Stimulated activated CD8-positive, alpha-beta memory T cell treated with anti-CD3 and anti-CD28 coated beads, Interleukin-4, amount 100 ng/mL, for 24 hours (primary cell): ENCODE measurements at places on chromosomes 16 and 17.

GRCh38 chr17:76054112-76054476, 18.2 kb downstream of the SRP68 start:
- DNase-seq: no peak

DNA sequence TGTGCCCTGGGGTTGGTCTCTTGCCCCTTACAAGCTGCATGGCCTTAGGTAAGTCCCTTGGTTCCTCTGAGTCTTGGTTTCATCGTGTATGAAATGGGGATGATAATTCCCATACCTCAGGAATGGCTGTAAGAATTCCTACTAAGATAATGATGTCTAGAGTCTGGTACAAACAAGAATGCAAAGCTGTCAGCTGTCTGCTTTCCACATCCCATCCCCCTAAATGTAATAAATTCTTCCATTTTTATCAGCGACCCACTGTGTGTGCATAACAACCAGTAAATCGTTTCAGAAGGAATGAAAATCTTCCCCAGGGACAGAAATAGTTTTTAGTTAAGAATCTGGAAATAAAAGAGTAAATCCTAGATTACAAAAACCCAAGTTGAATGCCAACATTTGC, 95.4 kb downstream of the CPPED1 start:
- DNase-seq: no peak

DNA sequence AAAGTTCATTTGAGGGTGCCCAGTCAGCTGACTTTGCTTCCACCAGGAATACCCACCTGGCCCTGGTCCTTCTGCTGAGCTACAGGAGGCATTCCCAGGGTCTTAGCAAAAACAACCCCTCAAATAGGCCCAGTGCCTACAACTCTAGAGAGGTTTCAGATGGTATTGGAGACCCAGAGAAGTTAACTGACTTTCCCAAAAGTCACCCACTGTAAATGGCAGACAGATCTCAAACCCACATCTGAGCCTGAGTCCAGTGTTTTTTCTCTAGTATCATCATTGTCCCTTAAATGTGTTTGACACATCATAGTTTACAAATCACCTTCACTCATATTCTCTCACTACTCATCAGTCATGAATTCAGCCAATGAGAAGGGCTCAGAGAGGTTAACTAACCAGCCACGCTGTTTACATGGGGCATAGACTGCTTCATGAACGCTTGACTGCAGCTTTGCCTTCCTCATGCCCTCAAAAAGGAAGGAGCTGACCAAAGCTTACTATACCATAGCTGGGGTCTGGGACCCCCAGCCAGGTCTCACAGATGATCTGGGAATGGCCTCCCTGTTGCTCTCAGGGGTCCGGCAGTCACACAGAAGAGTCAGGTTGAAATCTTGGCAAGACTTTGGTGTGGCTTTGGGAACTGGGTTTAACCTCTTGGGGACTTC, 3.7 kb downstream of the PHOSPHO1 start:
- no peak for DNase-seq

GRCh38 chr17:36671144-36671543, 69.8 kb downstream of the MRM1 start:
- no peak for DNase-seq

DNA sequence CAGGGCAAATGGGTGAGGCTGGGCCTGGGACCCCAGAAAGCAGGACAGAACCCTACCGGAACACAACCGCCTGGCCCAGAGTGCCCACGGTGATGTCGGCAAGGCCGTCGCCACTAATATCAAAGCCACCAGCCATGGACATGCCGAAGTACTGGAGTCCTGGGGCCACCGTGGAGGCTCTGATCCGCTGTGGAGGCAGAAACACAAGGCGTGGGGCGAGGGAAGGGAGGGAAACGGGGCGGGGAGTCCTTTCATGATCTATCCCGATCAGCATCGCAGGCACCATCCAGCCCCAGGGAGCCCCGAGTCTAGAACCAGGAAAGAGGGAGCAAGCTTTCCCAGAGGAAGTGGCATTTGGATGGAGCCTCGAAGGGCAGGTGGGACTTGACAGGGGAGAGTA, 26.6 kb downstream of the HASPIN start:
- no peak for DNase-seq

DNA sequence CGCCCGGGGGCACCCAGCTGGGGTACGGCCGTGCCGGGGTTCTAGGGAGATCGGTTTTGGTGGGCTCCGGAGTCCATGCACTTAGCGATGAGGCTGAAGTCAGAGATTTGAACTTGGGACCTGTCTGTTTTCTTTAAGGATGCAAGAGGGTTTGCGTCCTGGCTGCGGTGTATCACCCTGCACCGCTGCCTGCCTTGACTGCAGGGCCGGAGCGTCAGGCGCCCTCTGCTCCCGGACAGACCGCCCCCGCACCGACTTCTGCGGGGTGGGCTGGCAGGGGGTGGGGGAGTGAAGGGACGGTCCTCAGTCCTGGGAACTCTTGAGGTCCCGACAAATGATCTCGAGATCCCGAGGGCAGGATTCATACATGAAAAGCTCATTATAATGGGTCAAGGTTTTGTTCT, 701 bp downstream of the PDP2 start:
- no peak for DNase-seq

DNA sequence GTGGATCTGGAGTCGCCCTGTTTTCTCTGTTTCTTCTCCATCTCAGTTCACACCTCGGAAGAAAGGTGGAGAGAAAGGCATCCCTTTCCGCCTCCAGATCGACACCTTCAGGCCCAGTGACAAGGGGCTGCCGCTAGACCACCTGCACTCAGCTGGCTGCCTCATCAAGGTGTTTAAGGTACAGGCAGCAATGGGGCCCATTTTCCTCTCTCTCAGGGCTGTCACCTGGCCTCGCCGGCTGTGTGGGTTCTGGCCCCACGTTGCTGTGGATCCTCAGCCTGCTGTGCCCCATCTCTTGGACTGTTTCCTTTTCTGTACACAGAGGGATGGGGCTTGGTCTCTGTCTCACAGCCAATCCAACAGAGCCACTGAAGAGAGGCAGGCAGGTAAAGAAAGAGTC, 17.4 kb upstream of the STAC2 start:
- DNase-seq: no peak

GRCh38 chr16:27819356-27819755, 244.2 kb downstream of the GSG1L start:
- no peak for DNase-seq

- DNase-seq: no peak
These were observed 477.1 kb downstream of the TOX3 start for GRCh38 chr16:52069866-52070265.

- DNase-seq: no peak
These were observed 117.3 kb upstream of the CACNG5 start for GRCh38 chr17:66717641-66718058.

GRCh38 chr16:87201052-87201451, 116.1 kb downstream of the C16orf95 start:
- DNase-seq: no peak

GRCh38 chr17:78322327-78322857, 37.5 kb downstream of the SOCS3 start:
- DNase-seq: no peak

GRCh38 chr17:6450926-6451832, 6.9 kb downstream of the PIMREG start:
- no peak for DNase-seq

GRCh38 chr17:15154618-15155017, 110.5 kb downstream of the PMP22 start:
- no peak for DNase-seq

DNA sequence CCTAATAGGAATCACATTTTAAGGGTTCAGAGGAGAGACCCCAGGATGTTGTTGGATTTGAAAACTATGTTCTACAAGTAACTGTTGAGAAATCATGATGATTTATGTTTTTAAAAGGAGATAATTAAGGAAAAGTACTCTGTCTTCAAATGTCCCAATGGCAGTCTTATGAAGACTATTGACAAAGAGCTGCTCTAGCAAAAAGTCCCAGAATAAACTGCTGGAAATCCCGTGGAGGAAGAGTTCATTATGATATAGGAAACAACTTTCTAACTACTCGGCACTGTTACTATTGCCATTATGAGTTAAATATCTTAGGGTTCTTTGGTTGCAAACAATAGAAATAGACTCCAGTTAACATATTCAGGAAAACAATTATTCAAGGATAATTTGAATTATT, 65.6 kb upstream of the GAS7 start:
- DNase-seq: no peak

DNA sequence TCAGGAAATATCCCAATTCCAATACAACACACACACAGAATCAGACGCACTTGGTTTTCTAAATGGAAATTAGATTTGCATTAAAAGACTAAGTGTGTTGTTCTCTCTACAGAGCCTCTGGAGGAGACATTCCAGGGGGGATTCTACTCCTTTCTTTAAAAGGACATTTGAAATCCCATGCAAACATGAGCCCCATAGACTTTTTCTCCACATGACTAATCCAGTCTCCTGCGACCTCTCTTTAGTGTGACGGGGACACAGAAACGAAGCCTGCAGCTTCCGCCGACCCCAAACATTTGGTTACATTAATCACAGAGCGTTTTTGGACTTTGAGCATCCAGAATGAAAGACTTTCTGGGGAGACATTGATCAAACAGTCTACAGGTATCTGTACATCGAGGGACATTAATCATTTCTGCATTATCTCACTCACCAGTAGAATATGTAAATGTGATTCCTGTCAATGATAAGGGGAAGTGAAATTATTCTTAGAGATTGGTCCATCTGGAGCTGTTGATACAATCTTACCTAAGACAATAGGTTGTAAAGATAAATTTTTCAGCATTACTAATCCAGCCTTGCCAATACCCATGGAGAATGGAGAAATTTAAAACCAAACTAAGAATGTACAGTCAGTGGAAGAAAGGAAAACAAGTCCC, 103.4 kb upstream of the IRX3 start:
- no peak for DNase-seq

DNA sequence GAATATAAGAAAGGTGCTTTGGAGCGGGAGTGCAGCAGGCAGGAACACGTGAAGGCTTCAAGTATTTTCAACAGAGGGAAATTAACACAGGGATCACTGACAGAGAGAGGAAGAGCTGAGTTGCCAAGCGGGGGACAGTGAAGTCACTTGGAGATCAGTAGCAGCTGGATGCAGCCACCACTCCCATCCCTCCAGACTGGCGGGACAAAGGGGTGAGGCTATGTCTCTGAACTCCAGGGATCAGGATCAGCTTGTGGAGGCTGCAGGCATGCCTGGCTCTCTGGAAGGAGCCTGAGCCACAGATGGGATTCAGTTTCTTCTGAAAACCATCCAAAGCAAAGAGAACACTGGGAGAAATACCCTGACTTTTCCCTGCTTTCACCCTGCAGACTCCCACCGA, 113.7 kb upstream of the IRX3 start:
- DNase-seq: no peak

GRCh38 chr16:47055136-47055885, 81.8 kb upstream of the DNAJA2 start:
- DNase-seq: no peak

DNA sequence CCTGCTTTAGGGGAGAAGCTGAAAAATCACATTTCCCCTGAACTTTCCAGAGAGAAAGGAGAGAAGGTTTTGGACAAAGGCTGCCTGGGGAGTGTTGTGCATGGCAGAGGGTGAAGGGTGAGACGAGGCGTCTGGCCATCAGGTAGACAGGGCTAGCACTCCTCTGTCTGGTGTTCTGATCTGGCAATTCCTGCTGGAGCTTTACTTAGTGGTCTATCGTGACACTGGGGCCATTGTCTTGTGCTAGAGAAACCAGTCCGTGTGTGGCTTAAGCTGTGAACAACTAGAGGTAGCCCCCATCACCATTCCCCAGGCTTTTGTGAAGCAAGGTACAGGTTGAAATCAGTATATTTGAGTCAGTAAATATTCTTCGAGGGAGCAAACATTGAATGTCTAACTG, 8.5 kb downstream of the RHBDL3 start:
- no peak for DNase-seq

- no peak for DNase-seq
These were observed 10.4 kb downstream of the CDC42EP4 start for GRCh38 chr17:73301369-73301768.

DNA sequence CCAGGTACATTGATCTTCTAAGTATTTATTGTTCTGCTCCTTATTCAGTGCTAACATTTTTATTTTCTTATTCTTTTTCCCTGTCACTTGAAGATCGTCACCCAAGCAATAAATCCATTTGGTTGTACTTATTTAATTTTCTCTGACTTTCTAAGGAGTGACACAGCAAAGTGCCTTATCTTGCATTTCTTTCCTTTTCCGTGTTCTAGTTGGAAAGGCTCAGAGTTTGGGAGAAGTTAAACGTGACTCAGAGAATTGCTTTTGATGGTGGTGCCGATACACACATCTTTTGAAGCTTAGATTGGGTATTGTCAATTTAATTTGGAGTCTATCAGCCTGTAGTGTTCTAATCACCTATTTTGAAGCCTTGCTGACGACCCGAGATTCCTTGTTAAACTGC, 72.0 kb downstream of the PITPNC1 start:
- DNase-seq: no peak

DNA sequence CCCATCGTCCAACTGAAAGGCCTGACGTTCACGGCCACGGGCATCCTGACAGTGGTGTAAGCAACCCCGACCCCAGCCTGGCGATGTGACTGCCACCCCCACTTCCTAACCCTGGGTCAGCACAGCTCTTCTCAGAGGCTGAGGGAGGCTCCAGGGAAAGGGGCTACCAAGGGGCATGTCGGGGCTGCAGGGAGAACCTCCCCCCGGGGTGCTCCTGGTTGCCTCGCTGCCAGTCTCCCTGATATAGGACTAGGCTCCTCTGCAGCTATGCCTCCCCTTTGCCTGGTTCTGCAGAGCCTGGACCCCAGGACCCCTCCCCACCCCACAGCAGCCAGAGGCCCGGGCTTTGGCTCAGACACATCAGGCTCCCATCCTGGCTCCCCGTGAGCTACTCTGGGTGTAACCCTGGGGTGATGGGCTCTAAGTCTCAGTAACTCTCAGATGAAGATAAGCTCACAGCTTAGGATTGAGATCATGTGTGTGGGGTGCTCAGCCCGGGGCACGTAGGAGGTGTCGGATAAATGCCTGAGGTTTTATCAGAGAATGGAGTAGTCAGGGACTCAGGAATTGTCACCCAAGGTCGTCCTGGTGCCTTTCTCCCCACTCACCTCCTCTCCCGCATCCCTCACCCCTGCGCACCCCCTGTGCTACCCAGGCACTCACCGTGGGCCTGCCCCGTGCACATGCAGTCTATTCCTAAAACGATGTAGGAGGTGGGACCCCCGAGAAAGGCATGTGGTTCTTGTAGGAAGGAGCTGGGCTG, 10.6 kb downstream of the ITGAD start:
- no peak for DNase-seq

- DNase-seq: no peak
These were observed 34.2 kb upstream of the CCL2 start for GRCh38 chr17:34220752-34221395.

DNA sequence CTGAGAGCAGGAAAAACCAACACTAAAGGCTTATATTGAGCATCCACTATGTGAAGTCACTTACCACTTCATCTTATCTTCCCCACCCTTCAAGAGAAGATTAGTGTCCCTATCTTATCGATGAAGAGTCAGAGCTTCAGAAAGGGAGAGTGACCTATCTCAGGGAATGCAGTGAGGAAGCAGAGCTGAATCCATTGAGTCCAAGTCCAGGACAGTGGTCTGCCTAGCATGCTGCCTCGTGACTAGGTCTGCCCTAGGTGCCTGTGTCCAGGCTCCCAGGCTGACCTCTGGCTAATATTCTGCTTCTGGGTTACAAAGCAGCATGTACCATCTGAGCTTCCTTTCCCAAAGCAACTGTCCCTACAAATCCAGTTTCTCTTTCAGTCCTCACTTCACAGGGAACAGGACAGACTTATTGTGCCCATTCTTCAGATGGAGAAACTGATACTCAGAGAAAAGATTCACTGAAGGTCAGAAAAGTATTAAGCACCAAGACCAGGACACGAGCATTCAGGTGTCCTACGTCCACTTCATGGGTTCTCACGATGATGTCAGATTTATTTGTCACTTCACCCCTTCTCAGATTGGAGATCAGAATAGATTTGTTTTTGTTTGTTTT, 13.3 kb upstream of the FZD2 start:
- DNase-seq: no peak

- DNase-seq: no peak
These were observed 20.0 kb upstream of the PABPN1L start for GRCh38 chr16:88886420-88886844.
